ENCODE measurements at places on chromosomes 4 and X.

GRCh38 chrX:71103110-71103983 is 3.2 kb downstream of the CXorf65 start:
- DNase-seq = no peak

DNA sequence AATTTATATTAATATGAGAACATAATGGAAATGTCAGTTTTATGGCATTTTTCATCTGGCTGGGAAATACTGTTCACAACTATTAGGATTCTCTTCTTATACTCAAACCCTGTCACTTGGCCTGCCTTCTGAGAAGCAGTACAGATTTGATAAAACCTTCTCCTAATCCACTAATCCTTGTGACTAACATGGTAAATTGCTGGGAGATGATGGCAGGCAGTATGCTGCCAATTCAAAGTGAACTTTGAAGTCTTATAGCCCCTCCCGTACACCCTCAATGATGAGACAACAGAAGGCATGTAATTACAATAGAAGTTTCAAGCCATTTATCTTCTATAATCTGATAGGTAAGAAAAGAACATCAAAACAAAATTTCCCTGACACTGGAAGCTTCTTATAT is 36.9 kb downstream of the PAQR3 start:
- DNase-seq = no peak

DNA sequence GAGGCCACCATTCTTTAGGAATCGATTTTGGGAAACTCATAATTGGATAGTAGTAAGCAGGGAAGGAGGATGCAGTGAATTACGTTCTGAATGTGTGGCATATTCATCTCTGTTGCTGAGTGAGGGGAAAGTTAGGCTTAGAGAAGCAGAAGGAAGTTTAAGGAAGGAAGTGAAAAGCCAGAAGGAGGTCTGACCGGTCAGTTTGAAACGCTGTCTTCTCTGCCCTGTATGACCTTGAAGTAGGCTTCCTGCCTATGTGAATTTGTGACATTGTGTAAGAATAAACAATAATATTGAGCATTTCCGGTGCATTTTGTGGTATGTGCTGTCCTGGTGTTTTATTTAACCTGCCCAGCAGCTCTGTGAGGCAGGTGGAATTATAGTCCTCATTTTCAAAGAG is 67.3 kb downstream of the PDLIM5 start:
- no peak for DNase-seq

- DNase-seq = no peak
Measured at GRCh38 chr4:48370260-48371134, 29.2 kb downstream of the SLAIN2 start.

DNA sequence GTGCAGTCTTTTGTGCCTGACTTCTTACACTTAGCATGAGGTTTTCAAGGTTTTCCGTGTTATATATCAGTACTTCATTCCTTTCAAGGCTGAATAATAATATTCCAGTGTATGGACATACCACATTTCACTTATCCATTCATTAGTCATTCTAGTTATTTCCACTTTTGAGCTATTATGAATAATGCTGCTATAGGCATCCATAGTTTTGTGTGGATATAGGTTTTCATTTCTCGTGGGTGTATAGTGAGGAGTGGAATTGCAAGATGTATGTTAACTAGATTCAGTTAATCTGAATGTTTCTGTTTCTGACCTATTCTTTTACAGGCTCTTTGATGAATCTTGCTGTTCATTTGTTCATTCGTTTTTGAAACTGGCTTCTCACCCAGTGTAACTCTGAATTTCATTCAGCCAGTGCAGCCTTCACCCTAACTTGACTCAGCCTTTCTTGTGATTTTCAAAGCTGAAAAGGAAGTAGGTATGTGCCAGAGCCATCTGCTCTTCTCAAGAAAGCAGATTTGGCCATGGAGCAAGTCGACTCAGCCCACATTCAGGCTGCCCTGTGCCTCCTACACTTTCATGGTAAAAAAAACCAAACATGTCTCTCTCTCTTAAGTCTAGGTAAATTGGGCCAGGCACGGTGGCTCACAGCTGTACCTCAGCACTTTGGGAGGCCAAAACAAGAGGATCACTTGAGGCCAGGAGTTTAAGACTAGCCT is 56.3 kb upstream of the NOCT start:
- no peak for DNase-seq

DNA sequence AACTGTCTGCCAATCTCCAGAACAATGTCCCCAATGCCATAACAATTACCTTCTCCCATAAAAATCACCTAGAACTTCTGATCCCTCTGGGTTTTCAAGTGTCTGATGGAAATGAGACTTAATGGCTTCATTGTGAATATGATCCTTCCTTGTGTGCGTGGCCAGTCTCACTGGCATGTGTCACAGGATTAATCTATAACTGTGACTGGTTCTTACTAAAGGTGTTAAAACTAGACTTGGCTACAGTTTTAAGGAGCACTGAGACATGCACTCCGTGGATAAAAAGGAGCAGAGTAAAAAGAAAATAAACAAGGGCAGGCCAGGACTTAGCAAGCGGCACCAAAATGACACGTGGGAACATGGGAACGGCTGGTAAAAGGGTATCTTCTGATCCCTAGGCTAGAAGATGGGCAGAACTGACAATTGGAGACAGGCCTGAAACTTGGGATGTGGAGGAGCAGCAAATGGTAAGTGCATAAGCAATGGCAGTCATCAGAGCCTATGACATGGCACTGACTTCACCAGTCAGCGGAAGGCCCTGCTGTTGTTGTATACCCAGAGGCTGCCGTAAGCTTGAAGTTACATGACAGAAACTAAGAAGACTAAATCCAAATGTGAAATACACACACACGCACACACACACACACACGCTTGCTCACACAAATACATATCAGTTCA is 256.6 kb upstream of the NOCT start:
- DNase-seq = no peak

- no peak for DNase-seq
Measured at GRCh38 chr4:133150486-133151340, 1.6 kb downstream of the PCDH10 start.
